ENCODE measurements at places on chromosomes 4 and X.

DNA sequence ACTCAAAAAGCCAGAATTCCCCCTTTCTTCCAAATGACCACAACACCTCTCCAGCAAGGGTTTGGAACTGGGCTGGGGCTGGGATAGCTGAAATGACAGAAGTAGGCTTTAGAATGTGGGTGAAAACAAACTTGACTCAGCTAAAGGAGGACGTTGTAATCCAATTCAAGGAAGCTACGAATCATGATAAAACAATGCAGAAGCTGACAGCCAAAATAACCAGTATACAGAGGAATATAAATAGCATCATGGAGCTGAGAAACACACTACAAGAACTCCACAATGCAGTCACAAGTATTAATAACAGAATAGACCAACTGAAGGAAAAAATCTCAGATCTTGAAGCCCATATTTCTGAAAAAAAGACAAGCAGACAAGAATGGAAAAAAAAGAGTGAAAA lies 95.8 kb upstream of the TET2 start:
- no peak for DNase-seq

DNA sequence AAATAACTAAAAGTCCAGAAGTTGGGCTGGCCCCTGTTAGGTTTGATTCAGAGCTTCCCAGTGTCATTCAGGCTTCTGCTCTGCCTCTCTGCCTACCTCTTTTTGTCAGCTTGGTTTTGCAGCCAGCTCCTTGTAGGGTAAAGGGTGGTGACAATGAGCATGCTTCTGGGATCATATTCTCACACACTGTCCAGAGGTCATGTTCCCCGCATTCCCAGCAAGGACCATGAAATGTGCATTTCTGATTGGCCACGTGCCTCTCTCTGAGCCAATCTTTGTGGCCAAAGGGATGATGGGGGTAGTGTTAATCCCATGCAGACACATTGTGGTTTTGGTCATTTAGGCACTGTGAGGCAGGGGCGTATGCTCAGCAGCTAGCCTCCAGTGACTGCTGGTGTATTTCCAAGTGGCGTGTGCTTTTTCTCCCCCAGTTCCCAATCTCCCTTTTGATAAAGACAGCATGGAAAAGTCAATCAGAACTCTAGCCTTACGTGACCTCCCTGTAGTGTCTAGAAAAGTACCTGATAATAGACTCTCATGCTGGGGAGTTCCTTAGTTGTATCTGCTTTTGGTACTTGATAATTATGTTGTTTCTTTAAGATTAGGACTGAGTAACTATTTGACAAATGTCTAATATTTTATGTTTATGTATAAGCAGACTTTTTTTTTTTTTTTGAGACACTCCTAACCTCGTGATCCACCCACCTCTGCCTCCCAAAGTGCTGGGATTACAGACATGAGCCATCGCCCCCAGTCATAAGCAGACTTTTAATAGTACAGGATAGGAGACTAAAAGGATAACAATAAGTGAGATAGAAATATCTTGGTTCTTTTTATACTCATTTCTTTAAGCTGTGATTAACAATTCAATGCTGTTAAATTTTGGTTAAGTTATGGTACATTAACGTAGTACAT lies 57.8 kb downstream of the KIAA0232 start:
- DNase-seq = no peak

GRCh38 chr4:36209941-36210649 lies 34.2 kb downstream of the ARAP2 start:
- DNase-seq = no peak

- no peak for DNase-seq
Measured at GRCh38 chr4:40672528-40673522, 43.2 kb upstream of the RBM47 start.

DNA sequence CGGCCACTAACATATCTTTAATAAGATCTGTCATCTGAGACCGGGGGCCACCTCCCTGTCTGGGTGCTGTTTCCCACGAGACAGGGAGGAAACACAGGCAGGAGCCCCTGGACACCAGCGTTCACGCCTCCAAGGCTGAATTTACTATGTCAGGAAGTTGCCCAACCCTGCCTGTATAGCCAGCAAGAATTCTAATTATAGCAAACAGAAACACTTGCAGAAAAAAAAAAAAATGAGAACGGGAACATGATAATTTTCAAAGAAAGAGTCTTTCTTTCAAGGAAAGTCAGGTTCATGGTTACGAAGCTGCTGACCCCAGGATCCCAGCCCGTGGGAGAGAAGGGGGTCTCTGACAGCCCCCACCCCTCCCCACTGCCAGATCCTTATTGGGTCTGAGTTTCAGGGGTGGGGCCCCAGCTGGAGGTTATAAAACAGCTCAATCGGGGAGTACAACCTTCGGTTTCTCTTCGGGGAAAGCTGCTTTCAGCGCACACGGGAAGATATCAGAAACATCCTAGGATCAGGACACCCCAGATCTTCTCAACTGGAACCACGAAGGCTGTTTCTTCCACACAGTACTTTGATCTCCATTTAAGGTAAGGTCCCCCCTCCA lies at the start of gene IL3RA:
IL3RA (plus strand) TSS at position 455 of the 613 bp plus-strand sequence. CDS start 4,981 bp downstream, outside the sequence.
- DNase-seq = no peak
